ENCODE measurements at places on chromosomes 7 and 10.

- DNase-seq = no peak
Observed at GRCh38 chr10:128557149-128557710, 431.0 kb upstream of the MKI67 start.

DNA sequence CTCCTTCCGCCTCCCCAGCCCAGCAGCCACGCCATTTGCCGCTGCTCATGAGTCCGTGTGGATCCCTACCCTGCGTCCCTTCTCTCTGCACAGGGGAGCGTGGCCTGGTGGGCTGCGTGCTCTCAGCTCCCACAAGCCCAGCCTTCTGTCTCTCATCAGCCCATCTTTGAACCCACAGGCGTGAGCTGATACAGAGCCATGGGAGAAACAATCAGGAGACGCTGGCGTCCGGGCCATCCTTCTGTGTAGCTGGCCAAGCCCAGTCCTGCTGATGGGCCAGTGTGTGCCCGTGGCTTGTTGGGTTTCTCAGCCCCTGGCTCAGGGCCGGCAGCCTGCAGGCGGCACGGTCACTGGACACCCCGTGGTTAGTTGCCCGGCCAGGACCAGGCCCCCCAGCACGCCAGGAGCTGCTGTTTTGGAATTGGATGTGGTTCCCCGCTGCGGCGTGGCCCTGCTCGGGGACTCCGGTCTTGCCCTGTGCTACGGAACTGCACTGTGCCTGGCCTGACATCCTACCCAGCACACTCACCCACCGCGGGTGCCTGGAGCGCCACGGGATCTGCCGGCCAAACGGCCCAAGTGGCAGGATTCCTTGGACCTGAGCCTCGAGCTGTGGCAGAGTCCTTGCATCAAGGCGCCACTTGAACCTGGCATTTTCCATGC lies 88.9 kb downstream of the ELFN1 start:
- no peak for DNase-seq

DNA sequence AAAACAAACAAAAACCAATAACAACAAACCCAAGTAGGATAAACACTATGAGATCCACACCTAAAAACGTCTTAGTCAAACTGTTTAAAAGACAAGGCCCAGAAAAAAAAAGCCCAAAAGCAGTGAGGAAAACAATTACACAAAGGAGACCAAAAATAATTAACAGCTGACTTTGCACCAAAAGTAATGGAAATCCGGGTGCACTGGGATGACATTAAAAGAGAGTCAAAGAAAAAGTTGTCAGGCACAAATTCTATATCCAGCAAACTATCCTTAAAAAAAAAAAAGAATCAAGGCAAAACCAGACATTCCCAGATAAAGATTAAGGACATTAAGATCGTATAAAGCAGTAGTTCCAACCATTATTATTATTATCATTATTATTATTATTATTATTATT lies 7.9 kb upstream of the ANKRD26 start:
- DNase-seq = no peak

- no peak for DNase-seq
Observed at GRCh38 chr10:45082176-45082575, 81.5 kb downstream of the ZNF22 start.

DNA sequence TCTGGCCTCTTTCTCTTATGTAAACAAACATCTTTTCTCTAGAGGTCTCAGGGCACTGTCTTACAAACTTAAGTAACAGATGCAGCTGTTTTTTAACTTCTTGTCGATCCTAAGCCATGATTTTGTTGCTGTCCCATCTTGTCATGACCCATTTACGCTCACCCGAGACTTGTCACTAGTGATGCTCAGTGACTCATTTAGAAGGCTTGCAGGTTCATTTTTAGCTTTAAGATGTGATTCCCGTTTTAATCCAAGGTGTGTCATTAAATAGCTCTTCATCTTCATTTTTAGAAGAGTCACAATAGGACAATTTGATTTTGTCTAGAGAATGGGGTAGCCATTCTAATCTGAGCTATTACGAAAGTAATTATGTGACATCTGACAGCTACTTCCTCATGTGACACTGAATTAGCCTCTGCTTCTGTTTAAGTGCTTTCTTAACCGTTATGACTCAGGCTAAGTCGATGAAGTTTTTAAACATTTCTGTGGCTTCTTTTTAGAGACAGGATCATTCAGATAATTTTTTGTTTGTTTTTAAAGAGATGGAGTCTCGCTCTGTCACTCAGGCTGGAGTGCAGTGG lies 42.7 kb downstream of the SPDYE5 start:
- DNase-seq = peak; percentile 78

DNA sequence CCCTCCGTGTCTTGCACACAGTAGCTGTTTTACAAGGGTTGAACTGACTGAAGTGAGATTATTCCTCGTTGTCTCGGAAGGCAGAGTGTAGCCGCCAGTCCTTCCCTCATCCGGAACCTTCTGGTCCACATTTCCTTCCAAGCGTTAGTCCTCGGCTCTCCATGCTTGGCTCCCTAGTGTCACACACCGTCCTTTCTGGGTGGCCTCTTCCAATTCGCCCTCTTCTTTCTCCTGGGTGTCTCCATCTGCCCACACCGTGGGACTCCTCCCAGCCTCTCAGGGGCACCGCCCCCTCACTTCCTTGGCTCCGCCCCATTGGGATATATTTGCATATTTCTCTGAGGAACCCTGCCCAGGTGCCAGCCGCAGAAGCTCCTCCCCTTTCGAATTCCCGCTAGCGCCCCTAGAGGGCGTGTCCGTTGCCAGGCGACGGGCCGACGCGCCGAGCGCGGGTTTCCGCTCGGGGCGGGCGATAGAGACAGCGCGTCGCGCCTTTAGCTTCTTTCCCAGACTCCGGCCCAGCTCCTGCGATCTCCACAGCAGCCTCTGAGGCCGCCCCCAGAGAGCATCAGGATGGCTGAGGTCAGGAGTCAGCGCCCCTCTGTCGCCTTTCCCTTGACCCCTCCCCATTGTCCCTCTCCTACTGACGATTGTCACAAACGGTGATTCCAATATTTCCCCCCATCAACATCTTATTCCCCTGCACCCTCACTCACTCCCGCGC lies at the start of gene CFAP58:
CFAP58 (plus strand) TSS at position 509 of the 724 bp plus-strand sequence; CDS start at position 574, 65 bp downstream.
- peak; percentile 76 for DNase-seq

DNA sequence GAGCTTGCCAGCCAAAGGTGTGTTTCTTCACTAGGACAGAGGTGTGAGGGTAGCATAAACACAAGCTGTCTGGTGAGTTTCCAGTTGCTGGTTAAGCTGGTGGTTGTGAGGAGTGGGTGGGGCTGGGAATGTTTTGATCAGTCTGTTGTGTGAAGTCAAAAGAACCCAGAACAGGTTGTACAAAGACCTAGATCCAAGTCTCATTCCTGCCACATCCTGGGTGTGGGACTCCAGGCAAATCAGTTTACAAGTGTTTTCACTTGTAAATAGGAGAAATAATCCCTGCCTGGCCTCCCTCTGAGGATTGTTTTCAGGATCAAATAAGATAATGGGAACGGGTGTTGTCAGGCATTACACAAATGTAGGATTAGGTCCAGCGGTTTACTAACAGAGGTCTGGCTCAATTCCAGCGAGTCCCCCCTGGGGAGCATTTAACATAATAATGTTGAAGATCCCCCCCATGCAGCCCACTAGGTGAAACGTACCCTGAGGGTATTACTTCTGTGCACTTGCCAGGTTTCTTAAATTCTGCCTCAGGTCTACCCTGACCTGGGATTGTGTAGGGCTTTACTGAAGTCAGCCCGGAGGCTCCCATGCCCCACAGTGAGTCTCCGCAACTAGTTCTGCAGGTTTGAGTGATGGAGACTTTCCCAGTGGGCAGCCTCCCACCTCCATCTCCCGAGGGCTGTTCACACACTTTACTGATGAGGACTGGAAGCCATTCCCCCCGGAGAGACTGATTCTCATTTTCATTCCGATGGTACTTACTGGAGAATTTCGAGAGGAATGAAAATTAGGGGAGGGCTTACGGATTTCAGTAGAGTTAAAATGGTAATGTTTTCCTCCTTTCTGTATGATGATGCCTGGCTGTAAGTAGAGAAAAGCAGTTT lies 2.7 kb upstream of the FRAT2 start:
- no peak for DNase-seq

GRCh38 chr7:2038931-2039728 lies 193.6 kb downstream of the MAD1L1 start:
- DNase-seq = no peak

DNA sequence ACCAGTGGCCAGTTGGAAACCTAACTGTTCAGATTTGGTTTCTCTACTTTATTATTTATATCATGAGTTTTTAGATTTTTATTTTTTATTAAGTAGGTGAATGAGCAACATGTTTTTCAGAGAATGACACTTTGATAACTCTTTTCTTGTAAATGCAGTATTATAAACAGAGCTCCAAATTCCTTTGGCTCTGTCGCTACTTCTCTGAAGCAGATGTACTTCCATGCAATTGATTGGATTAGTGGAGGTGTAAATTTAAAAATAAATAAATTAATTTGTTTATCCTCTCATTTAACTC lies 34.3 kb upstream of the ICA1 start:
- DNase-seq = no peak

DNA sequence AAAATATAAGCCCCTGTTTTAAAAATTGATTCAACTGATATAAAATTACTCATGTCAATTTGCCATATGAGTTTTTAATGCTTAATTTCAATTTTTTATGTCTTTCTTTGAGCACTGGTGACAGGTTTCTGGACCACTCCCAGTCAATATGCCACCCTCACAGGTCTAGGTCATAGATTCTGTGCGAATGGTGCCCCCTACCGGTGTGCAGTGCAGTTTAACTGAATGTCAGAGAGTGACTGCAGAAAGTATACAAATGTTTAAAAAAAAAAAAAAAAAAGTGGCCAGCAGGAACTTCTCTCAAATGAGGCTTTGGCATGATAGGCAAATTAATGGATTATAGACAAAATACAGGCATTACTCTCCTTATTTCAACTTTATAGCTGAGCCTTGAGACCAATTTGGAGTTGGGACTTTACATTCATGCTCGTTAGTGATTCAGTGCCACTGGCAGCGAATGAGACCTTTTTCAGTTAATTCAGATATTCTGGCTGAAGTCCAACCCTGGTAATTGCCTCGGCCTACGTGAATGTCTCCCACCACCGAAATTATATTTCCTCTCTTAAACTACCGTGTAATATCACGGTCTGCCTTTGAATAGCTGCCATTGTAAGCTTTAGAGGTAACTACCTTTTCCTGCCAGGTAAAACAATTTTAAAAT lies 427.6 kb downstream of the PHTF2 start:
- DNase-seq = peak; percentile 11

DNA sequence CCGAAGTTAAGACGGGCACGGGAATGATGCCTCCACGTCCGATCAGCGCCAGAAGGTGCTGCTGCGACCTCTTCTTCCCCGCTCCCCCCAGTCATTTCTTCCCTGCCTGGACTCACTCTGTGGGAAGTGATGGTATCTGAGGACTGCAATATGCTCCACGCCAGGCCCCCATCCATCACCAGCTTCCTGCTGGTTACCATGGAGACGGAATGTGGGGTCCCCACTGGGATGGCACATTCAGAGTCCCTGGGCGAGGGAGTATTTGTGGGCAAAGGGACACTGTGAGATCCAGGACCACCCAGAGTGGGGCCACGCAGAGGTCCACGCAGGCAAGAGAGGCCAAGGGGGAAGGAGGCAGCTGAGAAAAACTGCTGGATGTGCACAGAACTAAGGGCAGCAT lies 39.7 kb downstream of the CARD11 start:
- no peak for DNase-seq

DNA sequence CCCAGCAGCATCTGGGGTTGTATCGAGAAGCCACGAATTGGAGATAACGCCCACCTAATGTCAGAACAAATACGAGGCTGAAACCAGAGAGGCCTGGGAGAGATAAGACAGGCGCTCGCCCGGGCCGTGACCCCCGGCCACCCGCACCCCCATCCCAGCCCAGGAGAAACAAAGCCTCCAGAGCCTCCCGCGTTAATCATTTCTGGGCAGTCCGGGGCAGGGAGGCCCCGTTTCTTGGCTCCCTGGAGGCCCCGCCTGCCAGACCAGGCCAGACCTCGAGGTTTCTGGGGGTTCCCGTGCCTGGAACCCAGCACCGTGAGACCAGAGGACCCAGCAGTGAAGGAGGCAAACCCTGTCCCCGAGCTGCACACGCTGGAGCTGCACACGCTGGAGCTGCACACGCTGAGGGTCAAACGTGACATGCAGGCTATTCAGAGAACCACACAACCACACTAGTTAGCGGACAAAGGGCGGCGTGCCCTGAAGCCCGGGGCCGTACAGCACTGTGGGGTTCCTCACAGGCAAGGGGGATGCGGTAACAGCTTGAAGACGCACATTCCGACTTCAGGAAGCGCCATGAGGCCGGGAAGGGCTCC lies 53.4 kb downstream of the FOXL3 start:
- no peak for DNase-seq

DNA sequence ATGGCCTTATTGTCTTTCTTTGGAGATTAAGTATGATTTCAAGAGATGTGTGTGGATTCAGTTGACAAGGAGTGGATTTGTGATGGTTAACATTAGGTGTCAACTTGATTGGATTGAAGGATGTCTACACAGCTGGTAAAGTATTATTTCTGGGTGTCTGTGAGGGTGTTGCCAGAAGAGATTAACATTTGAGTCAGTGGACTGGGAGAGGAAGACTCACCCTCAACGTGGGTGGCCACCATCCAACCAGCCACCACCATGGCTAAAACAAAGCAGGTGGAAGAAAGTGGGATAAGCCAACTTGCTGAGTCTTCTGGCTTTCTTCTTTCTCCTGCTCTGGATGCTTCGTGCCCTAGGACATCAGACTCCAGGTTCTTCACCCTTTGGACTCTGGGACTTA lies 76.1 kb downstream of the GPR37 start:
- no peak for DNase-seq

DNA sequence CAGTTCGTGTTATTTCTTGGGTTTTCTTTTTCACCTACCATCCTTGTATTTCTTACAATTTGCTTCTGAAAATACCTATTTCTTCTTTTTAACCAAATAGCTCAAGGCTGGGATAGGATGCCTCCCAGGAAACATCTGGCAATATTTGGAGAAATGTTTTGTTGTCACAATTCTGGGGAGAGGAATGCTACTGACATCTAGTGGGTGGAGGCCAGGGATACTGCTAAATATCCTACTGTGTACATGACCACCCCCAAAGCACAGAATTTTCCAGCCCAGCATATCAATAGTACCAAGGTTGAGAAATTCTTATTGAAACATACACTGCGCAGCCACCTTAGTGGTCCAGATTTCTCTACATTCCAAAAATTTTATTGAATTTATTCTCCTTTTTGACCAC lies 55.5 kb downstream of the CNTNAP2 start:
- DNase-seq = no peak

DNA sequence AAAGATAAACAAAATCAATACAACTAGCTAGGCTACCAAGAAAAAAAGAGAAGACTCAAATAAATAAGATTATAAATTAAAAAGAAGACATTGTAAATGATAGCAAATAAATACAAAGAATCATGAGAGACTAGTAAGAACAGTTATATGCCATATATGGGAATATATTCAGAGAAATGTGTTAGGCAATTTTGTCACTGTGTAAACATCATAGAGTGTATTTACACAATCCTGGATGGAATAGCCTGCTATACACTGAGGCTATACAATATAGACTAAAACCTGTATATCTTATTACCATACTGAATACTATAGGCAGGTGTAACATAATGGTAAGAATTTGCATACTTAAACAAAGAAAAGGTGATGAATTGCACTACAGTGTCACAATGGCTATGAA lies 717.4 kb downstream of the PARD3 start:
- DNase-seq = no peak

DNA sequence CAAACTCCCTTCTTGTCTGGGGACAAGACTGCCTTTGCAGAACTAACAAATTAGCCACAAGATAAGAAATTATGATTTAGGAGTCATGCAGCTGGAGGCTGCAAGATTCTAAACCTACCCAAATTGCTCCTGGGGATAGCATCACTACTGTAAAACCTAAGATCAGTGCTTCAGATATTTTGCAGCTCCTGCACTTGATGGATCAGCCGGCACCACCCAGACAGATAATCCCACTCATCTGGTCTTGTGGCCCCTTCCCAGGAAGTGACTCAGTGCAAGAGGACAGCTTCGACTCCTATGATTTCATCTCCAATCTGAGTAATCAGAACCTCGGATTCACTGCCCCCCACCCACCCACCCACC lies 181.9 kb downstream of the AKR1D1 start:
- DNase-seq = no peak
